ENCODE measurements at places on chromosomes 2 and 18.

DNA sequence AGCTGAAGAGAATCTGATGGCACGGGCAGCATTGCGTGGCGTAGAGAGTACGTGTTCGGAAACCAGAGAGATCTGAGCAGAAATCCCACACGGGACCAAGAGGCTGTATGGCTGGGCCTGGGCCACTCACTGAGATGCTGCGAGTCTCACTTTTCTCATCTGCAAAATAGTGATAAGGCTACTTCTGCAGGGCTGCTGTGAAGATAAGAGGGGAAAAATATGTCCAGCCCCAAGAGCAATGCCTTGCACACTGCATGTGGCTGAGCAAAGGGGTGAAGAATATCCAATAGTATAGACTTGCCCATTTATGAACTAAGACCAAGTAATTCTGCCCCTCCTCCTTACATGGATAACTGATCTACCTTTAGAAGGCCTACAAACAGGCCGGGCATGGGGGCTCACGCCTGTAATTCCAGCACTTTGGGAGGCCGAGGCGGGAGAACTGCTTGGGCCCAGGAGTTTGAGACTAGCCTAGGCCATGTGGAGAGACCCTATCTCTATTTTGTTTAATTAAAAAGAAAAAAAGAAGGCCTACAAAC is 3.1 kb downstream of the FECH start:
- DNase-seq: no peak

DNA sequence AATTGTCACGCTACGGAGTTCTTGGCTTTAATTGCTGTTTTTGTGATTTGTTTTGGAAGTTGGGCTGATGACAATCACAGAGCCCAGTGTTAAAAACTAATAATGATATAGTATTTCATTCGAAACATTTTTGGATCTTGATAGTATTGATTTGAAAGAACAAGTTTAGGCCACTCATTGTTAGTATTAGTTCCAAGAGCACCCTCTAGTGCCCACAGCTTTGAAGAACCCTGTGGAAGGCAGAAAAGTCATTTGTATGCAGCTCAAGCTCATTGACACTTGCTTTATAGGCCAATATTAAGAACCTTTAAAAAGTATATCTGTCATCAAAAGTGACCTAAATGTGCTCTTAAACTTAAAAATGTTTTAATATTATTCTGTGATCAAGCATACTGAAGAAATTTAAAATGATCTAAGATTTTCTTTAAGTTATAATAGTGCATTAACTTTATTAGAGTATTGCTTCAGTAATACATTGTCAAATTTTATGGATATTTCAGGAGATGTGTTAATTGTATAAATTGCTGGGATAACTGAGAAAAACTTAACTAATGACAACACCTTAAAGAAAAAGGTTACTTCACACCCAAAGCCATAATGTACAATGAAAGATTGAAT is 191.0 kb downstream of the GRB14 start:
- DNase-seq: peak; percentile 20

DNA sequence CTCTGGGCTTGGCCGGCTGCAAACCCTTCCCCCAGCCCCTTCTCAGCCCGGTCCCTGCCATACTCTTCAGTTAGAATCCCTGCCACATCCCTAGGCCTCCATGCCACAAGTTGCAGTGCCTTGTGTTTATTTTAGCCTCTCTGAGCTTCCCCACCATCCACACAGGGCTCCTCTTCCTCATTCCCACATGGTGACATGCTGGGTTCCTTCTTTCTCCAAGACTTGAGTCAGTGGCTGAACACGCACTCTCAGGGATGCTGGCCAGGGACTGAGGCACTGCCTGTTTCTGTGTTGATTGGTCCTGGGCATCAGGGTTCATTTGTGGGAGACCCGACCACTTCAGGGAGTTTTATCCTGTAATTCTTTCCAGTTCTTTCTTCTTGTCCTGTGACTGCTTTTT is 56.3 kb downstream of the KCNS3 start:
- DNase-seq: no peak

DNA sequence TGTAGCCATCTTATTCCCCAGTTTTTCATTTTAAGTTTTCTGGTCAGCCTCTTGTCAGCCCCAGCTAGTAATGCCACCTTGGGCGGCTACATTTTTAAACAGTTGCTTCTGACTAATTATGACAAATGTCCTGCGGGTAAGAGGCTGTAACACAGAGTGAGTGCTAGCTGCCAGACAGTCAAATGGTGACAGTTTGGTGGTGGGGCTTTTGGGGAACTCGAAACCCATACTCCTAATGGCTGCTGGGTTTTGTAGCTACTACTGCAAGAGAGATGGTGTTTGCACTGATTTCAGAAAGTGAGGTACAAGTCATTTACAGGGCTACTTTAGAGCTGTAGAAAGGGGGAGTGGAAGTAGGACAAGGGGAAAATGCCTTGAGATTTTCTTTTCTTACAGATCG is 48.2 kb downstream of the ZCCHC2 start:
- no peak for DNase-seq

GRCh38 chr2:208256192-208256782 is 1.4 kb upstream of the IDH1 start:
- no peak for DNase-seq

GRCh38 chr2:47299555-47299954 is 103.4 kb upstream of the MSH2 start:
- no peak for DNase-seq

DNA sequence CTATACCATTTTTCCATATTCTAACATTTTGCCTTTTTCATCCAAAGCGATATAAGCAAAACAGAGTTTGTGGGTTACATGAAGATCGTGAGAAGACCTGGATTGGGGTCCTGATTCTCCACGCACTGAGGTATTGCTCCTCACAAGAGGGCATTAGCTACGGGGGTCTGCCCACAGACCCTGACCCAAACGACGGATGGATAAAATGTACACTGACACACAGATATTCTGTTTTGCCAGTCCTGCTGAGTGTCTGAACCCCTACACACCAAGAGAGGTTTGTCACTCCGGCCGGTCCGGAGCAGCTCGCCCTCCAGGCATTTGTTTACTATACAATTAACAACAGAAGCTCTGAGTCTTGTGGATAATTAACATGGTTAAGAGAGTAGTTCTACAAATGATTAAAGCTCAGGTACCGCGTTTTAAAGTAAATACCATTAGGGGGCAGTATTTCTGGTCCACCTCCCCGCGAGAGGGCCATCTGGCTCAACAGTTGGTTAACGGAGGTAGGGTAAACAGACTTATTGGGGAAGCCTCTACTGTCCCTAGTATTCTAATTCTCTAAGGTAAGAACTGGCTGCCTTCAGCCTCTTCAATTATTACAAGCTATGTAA is 28.4 kb downstream of the SCYGR8 start:
- peak; percentile 34 for DNase-seq

DNA sequence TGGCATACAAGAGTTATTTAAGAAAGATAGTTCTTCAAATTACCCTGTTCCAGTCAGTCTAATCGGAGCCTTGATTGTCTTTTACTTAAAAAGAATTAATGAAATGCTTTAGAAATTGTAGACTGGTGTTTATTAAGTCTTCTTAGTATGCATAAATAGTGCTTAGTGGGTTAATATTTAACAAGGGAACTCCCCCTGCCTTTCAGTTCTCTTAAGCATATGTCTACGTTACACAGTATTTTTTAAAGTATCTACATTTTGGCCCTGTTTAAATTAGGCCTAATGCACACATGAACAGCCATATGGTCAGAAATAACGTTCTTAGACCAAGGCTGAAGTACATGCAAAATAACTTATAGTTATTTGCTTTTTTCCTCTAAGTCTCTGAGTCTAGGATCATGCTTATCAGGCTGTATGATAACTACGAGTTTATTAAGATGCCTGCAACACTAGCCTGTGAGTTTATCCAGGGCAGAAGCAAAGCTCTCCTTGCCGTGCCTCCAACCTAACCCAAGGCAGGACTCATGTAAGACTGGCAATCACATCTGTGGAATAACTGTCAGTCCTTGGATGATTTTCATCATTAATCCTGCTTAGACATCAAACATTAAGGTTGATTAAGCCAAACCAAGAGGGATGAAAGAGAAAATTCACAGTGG is 6.7 kb downstream of the BCL2 start:
- DNase-seq: no peak

GRCh38 chr2:188367164-188367563 is 75.5 kb downstream of the GULP1 start:
- DNase-seq: no peak

DNA sequence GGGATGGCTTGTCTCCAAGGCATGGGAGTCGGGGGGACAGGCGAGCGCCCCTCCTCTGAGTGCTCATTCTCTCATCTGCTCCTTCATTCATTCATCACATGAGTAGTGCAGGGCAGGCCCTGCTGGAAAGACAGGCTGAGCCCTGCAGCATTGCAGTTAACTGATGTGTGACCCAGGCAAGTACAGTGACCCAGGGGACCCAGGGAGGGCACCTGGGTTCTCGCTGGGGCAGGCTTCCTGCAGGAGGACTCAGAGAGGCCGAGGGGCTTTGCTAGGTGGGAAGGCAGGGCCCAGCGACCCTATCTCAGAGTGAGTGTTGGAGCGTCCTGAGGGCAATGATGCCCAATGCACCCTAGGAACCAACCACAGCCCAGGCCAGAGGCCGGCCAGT is 30.6 kb downstream of the HJURP start:
- no peak for DNase-seq

DNA sequence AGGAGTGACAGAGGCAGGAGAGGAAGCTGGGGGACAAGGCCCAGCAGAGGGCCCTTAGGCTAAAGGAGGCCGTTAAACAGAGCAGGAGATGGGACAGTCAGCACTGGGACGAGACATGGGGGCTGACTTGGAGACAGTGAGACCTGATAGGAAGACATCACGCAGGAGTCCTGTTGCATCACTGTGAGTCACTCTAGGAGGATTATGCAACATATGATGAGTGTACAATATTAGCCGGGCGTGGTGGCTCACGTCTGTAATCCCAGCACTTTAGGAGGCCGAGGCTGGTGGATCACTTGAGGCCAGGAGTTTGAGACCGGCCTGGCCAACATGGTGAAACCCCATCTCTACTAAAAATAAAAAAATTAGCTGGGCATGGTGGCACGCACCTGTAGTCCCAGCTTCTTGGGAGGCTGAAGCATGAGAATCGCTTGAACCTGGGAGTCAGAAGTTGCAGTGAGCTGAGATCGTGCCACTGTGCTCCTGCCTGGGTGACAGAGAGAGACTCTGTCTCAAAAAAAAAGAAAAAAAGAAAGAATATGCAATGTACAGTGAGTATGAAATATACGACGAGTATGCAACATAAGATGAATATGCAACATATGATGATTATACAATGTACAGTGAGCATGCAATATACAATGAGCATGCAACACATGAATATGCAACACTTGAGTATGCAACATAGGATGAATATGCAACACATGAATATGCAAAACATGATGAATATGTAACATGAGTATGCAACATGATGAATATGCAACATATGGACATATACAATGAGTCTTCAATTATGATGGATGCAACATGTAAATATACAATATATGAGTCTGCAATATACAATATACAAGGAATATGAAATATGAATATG is 83.3 kb upstream of the ID2 start:
- DNase-seq: no peak

- no peak for DNase-seq
Measured at GRCh38 chr2:154228566-154229280, 357.0 kb downstream of the GALNT13 start.

- no peak for DNase-seq
Measured at GRCh38 chr18:4869155-4869554, 327.9 kb downstream of the AKAIN1 start.

Data from activated CD4-positive, alpha-beta T cell treated with anti-CD3 and anti-CD28 coated beads, Interleukin-2, Interleukin-6, amounts not matched to agents 100 ng/mL and 50 ng/mL, durations not matched to agents 16 hours and 8 hours (primary cell).